SHP77 treated with DMSO at 0.1 percent for 48 hours (cell line): ENCODE measurements at places on chromosomes 6 and 20.

DNA sequence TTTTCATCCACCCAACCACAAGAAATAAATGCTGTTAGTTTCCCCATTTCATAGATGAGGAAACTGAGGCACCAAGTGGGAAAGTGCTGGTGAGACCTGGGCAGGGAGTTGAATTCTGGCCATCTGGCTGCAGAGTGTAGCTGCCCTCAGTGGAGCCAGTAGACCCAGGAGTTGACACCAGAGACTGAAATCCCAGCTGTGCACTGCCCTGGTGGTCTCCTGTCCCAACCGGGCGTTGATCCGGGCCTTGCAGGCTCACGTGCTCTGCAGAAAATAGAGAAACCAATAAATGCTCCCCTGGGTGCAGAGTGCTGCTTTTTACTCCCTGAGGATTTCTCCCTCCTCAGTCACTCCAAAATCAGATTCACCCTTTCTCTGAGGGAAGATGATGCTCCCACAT lies 18.4 kb downstream of the HLA-F start:
- DNase-seq: no peak

DNA sequence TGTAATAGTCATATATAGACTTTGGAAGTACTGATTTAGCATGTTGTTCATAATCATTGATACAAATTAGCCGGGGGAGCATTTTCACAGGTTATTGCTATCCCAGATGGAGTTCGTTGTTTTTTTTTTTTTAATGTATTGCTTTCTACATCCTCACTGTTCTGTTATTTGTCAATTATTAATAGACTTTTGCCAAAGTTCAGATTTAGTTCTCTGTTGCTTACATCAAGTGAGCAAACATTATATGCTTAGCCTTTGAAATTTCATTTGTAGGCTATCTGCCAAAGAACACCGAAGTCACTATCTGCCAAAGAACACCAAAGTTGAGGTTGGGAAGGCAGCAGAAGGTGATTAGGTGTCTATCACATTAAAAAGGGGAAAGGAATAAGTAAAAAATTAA lies at the start of gene HAO1:
Gene HAO1 (minus strand): TSS at position 118 of the 400 bp plus-strand sequence. CDS start 36 bp downstream, at position 82.
- no peak for DNase-seq

DNA sequence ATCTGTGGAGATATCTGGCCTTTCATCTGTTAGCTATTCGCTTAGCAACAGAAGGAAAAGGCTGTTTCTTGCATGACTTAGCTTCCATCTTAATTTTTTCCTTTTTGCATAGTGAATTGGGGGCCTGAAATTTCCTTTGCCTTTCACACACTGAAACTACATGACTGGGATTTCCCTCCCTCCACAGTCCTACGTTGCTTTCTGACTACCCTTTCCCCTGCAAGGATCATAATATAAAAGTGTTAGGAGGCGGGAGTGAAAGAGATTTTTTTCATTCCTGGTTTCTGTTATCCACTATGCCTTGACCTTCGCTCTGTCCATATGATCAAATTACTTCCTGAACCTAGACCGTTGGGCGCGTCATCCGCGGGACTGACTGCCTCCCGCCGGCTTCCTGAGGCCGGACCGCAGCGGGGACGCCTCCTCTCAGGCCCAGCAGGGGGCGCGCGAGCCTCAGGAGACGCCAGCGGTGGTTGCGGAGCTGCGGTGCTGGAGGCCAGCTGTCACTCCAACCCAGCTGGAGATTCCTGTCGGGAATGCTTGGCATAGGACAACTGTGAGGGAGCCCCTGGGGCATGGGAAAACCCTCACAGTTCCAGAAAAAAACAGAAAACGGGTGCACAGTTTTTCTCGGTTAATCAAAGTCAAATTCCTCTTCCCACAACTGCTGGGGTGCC lies 55.6 kb downstream of the MEP1A start:
- peak; percentile 37 for DNase-seq

DNA sequence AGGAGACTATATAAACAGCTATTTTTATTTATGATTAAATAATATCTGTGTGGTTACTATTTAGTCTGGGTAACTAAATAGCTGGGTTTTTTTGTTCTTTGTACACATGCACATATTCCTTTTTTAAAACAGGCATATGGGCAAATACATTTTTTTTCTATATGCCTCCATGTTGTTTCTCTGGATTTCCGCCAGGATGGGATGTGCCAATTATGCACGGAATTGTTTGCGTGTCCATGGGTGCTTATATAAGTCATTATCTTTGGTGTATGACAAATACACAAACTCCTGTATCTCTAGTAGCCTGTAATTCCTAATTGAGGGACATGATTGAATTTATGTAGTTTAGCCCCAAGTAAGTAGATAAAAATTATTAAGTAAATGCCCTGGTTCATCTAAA lies 226.9 kb downstream of the BCKDHB start:
- no peak for DNase-seq

DNA sequence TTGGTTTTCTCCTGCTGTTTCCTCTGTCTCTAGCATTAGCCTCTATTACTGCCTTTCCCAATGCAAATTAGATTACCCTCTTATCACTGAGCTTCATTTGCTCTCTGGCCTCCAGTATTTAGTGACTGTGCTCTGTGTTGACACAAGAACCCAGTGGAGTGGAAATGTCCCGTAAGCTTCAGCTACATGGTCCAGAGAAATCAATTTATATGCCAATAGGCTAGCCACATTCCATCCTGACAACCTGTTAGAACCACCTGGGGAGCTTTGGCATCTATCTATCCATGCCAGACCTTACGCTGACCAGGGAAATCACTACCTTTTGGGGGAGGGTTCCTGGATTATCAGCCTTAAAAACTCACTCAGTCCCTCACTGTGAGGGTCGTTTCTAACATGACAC lies 459.6 kb downstream of the UTRN start:
- DNase-seq: no peak

DNA sequence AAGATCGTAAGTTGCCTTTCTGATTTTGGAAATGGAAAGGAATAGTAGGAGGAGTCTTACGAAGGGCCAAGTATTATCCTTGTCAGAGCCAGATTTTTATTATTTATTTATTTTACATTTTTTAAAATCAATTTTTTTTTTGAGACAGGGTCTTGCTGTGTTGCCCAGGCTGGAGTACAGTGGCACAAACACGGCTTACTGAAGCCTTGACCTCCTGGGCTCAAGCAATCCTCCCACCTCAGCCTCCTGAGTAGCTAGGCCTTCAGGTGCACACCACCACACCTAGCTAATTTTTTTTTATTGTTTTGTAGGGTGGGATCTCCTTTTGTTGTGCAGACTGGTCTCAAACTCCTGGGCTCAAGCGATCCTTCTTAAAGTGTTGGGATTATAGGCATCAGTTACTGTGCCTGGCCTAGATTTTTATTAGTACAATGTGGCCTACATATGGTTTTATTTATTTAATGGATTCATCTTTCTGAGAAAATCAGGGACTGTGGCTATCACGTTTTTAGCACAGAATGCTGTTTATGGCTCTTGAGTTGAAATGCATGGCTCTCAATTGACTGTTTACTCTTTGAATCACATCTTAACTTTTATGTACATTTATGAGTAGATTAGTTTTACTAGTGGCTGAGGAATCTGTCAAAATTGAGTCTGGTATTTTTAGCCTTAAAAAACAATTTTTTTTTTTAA lies 16.7 kb downstream of the CDC5L start:
- no peak for DNase-seq

- DNase-seq: no peak
Measured at GRCh38 chr6:16810411-16810810, 49.2 kb upstream of the ATXN1 start.

DNA sequence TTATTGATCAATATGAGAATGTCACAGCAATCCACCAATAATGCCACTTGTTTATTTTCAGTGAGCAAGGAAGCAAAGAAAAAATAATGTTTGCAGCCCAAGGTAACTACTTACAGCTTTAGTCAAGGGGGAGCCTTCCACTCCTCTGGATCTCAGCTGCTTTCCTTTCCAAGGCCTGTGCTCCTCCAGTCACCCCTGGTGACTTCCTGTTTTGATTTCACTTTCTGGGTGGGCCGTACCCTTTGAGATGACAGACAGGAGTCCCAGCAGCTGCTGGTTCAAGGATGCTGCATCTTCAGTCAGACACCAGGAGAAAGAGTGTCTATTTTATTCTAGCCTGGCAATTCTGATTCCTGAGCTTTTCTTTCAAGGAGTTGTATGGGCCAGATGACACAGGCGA lies 5.6 kb upstream of the VNN2 start:
- no peak for DNase-seq

- DNase-seq: no peak
Measured at GRCh38 chr20:50142812-50143211, 10.7 kb downstream of the PEDS1 start.

- DNase-seq: no peak
Measured at GRCh38 chr20:63752411-63753101, 13.0 kb downstream of the SLC2A4RG start.

DNA sequence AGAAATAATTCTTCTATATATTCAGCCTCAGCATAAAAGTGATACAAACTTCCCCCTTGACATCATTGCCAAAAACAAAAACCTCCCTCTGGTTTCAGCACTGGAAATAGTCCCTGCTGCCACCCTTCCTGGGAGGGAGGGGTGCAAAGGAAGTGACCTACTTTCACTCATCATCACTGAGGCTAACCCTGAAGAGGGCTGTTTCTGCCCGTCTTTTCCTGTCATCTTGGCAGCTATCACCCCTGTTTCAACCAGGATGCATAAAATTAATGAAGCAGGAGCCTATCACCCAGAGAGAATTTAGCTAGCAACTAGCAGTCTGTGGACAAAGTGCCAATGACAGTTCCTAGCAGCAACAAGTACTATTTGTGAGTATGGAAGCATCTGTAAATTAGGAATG lies 397.8 kb downstream of the LAMA2 start:
- no peak for DNase-seq

DNA sequence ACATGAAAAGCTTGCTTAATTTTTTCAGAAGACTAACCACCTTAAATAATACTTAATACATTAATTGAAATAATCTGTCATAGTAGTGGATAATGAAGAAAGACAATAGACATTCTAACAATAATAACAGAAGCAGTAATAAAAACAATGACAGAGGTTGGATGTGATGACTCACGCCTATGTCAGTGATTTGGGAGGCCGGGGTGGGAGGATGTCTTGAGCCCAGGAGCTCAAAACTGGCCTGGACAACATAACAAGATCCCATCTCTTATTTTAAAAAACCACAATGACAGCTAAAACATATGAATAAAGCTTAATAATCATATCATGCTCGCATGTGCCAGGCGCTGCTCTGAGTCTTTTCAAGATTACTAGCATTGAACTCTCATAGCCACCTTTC lies 105.5 kb downstream of the IPCEF1 start:
- no peak for DNase-seq

- DNase-seq: no peak
Measured at GRCh38 chr6:156782691-156783320, 5.6 kb downstream of the ARID1B start.
